ENCODE measurements at places on chromosomes 3 and 15.

DNA sequence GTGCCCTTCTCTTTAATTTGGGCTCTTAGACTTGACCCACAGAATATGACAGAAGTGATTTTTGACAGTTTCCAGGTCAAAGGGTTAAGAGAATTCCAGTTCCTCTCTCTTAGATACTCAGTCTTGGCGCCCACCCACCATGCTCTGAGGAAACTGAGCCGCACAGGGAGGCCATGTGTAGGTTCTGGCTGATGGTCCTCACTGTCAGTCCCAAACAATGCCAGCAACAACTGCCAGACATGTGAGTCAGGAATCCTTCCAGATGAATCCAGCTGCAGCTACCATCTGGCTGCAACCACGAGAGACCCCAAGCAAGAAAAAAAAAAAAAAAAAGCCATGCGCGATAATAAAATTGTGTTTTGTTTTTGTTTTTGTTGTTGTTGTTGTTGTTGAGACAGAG lies 326.6 kb downstream of the MAGI1 start:
- DNase-seq = no peak

DNA sequence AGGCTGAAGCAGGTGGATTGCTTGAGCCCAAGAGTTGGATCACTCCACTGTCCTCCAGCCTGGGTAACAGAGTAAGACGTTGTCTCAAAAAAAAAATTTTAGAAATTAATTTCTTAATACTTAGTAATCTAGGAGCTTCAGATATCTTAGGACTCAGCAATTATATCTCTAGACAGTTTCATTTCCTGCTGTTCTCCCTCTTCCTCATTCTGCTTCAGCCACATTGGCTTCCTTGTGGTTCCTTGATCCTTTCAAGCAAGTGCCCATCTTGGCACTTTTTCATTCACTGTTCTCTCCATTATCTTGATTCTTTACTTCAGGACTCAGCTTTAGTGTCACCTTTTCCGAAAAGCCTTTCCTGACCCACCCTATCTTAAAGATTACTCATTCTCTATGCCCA lies 22.5 kb downstream of the TMEM202 start:
- DNase-seq = no peak

DNA sequence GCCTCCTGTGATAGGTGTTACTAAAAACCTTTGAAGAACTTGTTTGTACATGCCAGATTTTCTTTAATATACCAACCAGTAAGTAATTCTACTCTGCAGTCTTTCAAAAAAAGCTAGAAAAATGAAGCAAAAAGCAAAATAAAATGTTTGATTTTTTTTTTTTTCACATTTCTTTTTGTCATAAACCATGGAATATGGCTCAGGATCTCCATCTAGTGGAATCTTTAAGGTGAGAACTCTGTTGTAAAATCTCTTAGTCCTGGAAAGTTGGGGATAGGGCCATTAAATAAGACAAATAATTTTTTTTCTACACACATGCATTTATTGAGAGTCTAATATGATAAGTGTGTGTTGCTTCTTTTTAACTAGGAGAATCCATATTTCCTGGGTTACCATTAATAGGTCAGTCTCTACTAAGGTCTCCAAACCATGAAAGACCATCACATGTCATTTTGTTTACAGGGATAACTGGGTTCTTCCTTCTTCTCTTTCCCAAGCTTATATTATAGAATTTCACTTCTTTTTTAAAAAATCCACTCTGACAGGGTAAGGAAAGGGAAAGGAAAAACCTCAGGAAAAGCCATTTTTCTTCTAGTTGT lies 84.6 kb downstream of the SLC9A9 start:
- no peak for DNase-seq

GRCh38 chr3:157501863-157502262 lies 1.4 kb downstream of the VEPH1 start:
- no peak for DNase-seq

GRCh38 chr3:172258624-172259023 lies 189.6 kb downstream of the GHSR start:
- DNase-seq = no peak

GRCh38 chr15:60392601-60392985 lies 5.2 kb downstream of the ANXA2 start:
- peak; percentile 85 for DNase-seq

DNA sequence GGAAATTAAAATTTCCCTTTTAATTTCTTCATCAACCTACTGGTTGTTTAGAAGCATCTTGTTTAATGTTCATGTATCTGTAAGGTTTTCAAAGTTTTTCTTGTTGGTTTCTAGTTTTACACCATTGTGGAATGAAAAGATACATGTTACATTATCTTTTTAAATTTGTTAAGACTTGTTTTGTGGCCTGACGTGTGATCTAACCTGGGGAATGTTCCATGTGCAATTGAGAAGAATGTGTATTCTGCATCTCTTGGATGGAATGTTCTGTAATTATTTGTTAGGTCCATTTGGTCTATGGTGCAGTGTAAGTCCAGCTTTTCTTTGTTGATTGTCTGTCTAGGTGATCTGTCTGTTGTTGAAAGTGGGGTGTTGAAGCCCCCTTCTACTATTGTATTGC lies 45.7 kb downstream of the THSD4 start:
- no peak for DNase-seq

DNA sequence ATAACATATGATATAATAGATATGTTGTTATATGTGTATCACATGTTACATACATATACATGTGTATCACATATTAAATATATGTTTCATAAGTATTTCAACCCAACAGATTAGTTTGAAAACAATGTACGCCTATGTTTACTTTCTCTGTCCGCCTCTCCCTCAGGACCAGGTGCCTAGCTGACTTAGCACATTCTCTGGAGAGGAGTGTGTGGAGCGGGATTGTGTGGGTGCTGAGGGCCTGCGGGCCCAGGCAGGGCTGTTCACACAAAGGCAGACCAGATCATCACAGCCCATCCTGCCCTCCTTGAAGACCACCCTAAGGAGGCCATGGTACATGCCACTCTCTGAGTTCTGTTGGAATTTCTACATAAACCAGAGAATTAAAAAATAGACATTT lies 81.0 kb downstream of the PLXNA1 start:
- DNase-seq = no peak

DNA sequence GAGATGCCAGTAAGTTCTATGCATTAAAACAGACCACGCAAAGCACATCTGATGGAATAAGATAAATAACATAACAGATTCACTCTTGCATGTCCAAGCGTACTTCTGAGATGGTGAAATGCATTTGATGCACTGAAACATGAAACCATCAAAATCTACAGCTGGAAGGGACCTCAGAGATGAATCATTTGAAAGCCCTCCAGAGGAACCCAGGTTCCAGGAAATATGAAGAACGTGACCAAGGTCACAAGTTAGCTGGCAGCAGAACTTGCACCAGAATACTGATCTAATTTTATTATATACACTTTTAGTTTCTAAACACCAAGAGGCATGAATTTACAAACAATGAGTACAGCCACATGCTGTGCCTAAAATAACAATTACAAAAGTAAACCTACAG lies 957.1 kb downstream of the FHIT start:
- no peak for DNase-seq
